ENCODE measurements at places on chromosomes 3 and 15.

- no peak for DNase-seq
Observed at GRCh38 chr3:195297446-195297845, 26.5 kb upstream of the XXYLT1 start.

GRCh38 chr15:64634576-64635498 lies 140.6 kb downstream of the RBPMS2 start:
- DNase-seq, result no peak

DNA sequence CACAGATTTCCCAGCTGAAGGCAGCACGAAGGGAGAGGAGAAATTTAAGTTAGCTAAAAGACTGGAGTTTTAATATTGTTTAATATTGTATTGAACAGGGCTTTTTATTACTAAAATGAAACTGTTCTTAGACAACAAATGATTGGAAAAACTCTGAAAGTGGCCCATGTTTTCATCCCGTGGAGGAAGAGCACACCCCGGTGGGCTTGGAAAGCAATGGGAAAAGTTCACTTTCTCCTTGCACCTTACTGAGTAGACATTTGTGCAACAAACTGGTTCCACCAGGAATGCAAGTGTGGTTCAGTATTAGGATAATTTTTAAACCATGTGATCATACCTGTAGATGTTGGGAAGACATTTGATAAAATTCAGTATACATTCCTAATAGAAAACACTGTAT lies 8.2 kb upstream of the ESYT3 start:
- no peak for DNase-seq

- no peak for DNase-seq
Observed at GRCh38 chr3:193768070-193768394, 175.0 kb downstream of the OPA1 start.

DNA sequence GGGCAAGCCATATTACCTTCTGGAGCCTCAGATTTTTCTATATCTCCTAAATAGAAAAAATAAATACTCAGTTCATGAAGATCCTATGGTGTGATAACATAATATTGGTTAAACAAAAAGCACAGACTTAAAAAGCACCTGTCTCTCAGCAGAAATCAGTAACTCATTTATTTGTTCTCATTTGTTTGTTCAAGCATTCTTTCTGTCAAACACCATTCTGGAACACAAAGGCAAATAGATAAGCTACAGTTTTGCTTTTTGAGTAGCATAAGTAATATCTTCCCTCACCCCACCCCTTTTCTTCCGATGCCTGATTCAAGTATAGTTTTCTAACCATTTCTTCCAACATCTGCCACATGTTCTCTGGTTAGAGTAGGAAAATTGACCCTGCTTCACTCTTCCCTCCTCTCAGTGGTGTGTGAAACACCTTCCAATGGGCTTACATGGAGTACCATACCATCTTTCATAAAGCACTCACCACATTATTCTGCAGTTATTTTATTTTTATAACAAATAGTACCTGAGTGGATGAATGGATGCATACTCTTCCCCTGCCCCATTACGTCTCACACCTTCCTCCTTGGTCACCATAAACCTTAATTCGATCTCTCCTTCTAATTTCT lies 8.4 kb upstream of the IL1RAP start:
- no peak for DNase-seq

DNA sequence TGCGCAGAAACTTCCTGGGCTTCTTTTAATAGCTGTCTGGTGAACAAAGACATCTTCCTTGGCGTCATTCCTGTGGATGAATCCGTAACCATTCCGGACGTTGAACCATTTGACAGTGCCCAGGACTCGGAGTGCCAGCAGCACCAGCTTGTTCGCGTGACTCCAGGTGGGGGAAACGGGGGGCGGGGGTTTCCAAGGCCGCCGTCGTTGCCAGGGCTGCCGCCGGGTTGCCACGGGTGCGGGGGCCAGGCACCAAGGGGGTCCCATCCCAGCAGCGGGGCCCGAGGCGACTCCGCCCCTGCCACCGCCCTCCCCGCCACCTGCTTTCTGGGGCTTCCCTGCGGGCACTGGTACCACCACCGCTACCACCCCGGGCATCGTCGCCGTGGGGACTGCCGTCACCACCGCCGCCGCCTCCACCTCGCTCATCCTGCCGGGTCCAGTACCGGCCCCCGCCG lies 22.8 kb downstream of the RGMA start:
- DNase-seq, result no peak

GRCh38 chr3:197926418-197926817 lies 23.6 kb upstream of the RPL35A start:
- no peak for DNase-seq

DNA sequence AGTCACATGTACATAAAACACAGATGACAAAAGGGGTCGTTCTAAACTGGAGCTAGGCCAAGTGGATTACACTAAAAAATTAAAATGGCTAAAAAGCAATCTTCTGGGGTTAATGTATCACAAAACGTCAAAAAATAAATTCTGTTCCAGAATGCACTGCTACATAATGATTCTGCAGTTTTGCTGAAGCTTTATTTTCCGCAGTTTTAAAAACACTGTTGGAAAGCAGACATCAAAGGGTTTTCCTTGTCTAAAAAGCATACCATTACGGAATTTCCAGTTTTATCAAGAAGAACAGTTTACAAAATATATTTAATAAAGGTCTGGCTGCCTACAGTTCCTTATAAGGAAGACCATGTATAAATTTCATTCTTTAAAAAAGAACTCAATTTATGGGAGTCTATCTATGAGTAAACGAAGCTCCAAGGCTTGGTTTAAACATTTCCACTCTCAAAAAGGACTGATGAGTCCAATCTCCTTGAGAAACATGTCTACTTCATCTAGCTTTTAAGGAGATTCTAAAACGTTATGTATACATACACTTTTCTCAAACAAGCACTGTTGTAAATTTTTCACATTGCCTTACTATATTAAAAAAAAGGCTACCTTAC lies 1.3 kb downstream of the DMXL2 start:
- no peak for DNase-seq

- DNase-seq, result no peak
Observed at GRCh38 chr3:167166012-167166411, 214.1 kb downstream of the ZBBX start.

- no peak for DNase-seq
Observed at GRCh38 chr3:13518516-13518953, 30.4 kb upstream of the FBLN2 start.

GRCh38 chr3:151576511-151577137 lies 115.8 kb upstream of the IGSF10 start:
- DNase-seq, result no peak

DNA sequence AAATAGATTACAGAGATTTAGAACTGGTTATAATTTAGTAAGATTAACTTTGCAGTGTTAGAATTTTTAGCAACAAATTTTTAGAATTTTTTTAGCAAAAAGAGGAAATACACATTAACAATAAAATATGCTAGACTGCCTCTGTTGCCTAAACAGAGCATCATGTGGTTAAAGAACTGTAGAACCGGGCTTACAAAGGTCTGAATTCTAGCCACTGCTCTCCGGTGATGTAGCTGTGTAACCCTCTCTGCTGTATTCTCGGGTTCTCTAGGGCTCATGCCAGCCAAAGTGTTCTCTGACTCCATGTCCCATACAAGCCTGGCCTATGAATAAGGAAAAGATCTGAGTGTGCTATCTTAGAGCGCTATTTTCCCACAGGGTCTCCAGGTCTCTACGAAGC lies 2.9 kb upstream of the P2RY12 start:
- DNase-seq, result no peak

DNA sequence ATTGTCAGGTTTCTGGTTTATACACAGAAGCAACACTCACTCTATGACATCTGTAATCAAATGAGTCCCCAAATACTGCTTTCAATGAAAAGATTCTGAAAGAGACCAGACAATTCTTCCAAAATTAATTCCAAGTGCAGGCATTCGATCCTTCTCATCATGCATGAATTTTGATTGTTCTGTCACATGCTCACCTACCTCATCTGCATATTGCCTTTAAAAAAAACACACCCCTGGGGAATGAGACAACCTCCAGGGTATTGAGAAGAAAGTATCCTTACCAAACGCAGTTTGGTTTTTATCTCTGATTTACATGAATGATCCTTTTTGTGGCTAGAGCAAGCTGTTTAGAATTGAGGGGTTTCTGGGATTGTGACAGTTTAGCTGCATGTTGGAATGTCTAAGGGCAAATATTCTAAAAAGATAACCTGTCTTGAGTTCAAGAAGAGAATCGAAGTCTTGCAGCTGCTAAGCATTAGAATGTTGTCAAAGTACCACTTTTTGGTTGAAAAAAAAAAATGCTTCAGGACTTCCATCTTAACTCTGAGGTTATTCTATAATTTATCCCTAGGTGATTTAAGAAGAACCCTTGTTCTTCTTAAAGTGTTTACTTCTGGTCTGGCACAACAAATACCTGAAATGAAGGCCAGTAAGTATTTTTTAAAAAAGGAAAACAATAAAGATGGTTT lies 653.1 kb downstream of the RBMS3 start:
- no peak for DNase-seq

- no peak for DNase-seq
Observed at GRCh38 chr15:101521069-101521468, 31.6 kb upstream of the PCSK6 start.

DNA sequence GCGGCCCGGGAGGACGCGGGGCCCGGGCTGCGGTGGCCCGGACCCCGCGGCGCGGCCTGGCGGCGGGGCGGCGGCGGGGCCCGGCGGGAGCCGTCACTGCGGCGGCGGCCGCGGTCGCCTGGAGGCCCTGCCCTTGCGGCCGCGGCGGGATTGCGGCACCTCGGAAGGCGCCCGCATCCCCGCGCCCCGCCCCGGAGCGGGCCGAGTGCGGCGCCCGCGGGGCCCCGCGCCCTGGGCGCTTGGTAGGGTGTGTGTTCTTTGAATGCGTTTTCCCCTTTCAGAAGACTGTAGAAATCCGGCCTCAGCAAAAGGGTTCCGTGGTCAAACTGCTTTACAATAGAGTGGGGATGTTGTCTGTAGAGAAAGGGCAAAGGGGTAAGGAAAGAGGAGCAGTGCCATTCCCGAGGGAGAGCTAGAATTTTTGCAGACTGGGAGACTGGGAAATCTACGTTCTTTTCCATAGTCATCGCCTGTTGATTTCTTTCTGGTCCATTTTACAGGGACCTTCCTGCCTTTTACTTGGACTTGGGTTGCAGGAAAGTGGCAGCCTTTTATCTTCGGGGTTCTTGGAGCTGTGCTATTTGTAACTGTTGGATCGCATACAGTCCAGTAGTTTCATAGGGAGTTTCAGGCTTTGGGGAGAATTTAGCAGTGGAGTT lies 630 bp downstream of the SNRK start:
- peak; percentile 57 for DNase-seq

DNA sequence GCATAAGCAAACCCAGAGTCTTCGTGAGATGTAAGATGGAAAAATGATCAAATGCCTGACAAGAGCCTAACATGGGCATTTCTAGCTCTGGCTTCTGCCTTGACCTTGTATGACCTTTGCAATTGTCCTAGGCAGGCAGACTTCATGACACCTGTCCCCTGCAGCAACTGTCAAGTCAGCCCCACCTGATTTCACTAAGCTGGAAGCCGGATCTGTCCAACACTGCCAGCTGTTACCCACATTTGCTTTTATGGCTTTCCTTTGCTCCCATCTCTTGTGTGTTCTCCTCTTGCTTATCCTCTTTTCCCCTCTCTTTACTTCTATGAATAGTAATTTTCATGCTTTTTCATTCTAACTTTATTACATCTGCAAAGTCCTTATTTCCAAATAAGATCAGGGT lies 48.5 kb upstream of the TNIK start:
- DNase-seq, result no peak

DNA sequence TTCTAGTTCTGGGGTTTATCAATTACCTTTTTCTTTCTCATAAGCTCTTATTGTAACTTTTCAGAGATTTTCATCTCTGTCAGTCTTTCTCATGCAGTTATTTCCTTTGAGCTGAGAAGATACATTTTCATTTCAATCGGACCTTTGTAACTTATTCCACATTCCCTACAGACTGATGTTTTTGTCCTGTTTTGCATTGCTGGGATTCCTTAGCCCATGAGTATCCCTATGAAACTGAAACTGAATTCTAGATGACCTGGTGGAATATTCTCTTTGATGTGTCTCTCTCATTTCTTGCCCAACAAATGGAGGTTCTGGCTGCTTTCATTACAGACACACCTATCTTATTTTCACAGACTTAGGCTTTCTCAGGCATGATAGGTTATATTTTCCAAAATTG lies 10.5 kb upstream of the EPHA6 start:
- no peak for DNase-seq

GRCh38 chr3:81913886-81914663 lies 152.6 kb upstream of the GBE1 start:
- DNase-seq, result no peak

- no peak for DNase-seq
Observed at GRCh38 chr3:29637068-29637467, 356.2 kb downstream of the RBMS3 start.

DNA sequence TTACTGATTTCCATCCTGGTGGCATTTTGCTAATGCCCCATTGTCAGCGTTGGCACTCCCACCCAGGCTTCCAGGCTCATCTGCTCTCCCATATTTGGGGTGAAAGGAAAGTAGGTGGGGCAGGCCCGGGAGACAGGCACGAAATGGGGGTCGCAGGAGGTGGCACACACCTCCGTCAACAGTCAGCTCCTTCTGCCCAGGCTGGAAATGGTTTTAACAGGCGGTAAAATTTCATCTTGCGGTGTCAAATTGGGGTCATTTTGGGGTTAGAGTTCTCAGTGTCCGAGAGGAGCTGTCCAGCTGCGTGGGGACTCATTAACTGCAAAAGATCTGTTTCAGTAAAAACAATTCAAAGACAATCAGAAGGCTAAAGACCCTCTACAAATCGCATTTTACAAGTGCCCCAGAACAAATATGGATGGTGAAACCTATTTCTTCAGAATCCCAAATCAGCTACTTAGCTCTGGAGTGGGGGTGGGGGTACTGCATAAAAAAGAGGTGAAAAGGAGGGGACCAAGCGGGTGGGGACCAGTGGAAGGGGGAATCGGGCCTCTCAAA lies 4.2 kb upstream of the MEIS2 start:
- no peak for DNase-seq

- no peak for DNase-seq
Observed at GRCh38 chr3:160398820-160399124, 253 bp downstream of the IFT80 start.
